ENCODE measurements at places on chromosomes 6 and 20. TPM values are rescaled to one million over a fixed set of nuclear protein-coding genes. Genes with fewer than 3 reads are reported as not detected.

GRCh38 chr20:60461993-60462392 lies 503.8 kb downstream of the CDH26 start:
- H3K4me3 ChIP-seq: no peak overlapping the region
- no peaks in the 10 kb centered on the region for H3K4me1 ChIP-seq
- no peaks in the 10 kb centered on the region for H3K27me3 ChIP-seq
- no peak for DNase-seq
- H3K27ac ChIP-seq: no peak overlapping the region

GRCh38 chr6:3329393-3330051 lies 70.8 kb downstream of the PSMG4 start:
- no peaks in the 10 kb centered on the region for H3K36me3 ChIP-seq
- H3K27ac ChIP-seq: no peak overlapping the region
- DNase-seq: no peak
- H3K4me1 ChIP-seq: no peaks in the 10 kb centered on the region
- no peaks in the 10 kb centered on the region for H3K27me3 ChIP-seq
- no peak overlapping the region for H3K4me3 ChIP-seq

DNA sequence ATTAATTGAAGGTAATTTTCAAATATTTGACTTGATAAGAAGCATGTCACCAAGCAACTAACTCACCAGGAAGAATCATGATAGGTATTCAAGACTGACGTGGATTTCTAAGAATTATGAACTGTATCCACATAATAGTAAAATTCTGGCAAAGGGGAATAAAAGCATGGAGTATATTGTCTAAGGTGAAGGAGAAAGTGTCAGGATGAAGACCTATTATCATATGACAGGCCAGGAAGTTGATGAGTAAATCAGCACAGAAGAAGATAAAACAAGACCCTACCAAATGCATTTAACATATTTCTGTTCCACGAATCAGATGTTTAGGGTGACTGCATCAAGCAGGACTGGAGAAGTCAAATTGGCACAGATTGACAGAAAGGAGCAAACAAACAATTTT lies 362.7 kb upstream of the MMS22L start:
- H3K27me3 ChIP-seq: no peaks in the 10 kb centered on the region
- DNase-seq: no peak
- H3K27ac ChIP-seq: no peak overlapping the region

GRCh38 chr6:72260489-72260888 lies 361.4 kb upstream of the KCNQ5 start:
- H3K4me1 ChIP-seq: no peaks in the 10 kb centered on the region
- no peak for DNase-seq
- H3K4me3 ChIP-seq: no peak overlapping the region
- no peaks in the 10 kb centered on the region for H3K27me3 ChIP-seq
- H3K27ac ChIP-seq: no peak overlapping the region
- no peaks in the 10 kb centered on the region for H3K36me3 ChIP-seq

DNA sequence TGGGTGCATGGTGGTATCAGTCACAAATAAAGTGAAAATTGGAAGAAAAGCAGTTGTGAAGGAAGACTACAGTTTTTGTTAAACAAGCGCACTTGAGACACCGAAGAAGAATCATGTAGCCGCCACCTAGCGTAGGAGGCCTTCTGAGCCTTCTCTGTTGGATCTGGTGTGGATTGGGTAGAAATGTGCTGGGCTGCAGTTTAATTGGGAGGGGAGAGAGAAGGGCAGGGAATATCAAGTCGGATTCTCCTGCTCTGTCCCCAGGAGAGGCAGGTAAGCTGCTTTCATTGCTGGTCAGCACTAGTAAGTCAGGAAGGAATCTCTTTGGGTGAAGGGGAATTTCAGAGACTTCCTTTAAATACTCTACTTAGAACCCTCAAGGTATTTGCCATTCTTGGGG lies 1.2 kb upstream of the FABP7 start:
- H3K4me3 ChIP-seq: no peak overlapping the region
- DNase-seq: no peak
- H3K36me3 ChIP-seq: no peaks in the 10 kb centered on the region
- no peak overlapping the region for H3K27ac ChIP-seq
- H3K4me1 ChIP-seq: no peaks in the 10 kb centered on the region
- H3K27me3 ChIP-seq: no peaks in the 10 kb centered on the region

GRCh38 chr20:48822879-48823385 lies 4.9 kb downstream of the PREX1 start:
- H3K27me3 ChIP-seq: no peaks in the 10 kb centered on the region
- no peak for DNase-seq
- peaks cover 71% of the 10 kb centered on the region for H3K4me1 ChIP-seq
- H3K36me3 ChIP-seq: peaks cover 5% of the 10 kb centered on the region
- peak overlapping the region; percentile 63 for H3K27ac ChIP-seq

- H3K4me3 ChIP-seq: no peak overlapping the region
- no peak overlapping the region for H3K27ac ChIP-seq
- H3K4me1 ChIP-seq: no peaks in the 10 kb centered on the region
- no peaks in the 10 kb centered on the region for H3K36me3 ChIP-seq
Measured at GRCh38 chr6:83505356-83505755, 7.0 kb upstream of the PRSS35 start.

DNA sequence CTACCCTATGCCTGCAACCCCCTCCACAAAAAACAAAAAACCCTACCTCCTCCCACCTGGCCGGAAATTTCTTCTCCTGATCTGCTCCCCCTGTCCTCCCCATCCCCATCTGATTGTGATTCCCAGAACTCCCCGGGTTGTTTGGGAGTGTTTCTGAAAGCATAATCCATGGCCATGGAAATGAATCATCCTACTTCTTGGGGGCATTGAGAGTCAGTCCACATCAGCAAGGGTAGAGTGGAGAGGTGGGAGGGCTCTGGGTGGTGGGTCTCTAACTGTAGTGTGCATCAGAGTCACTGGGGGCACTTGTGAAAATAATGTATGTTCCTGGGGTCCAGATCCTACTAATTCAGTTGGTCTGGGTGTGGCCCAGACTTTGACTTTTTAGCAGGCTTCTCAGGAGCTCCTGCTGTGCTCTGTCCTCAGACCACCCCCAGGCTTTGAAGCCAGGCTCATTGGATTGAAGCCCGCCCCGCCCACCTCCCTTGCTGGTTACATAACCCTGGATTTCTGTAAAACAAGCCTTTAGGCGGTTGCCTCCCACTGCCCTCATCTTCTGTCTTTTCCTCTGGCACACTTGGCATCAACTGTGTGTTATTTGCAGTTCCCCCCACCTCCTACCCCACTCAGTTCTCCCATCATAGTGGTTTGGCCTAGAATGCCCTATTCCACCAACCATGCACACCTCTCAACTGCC lies 10.5 kb downstream of the PIGT start:
- H3K4me3 ChIP-seq: no peak overlapping the region
- H3K27me3 ChIP-seq: no peaks in the 10 kb centered on the region
- no peaks in the 10 kb centered on the region for H3K4me1 ChIP-seq
- H3K27ac ChIP-seq: no peak overlapping the region
- DNase-seq: no peak

- H3K4me1 ChIP-seq: no peaks in the 10 kb centered on the region
- no peak for DNase-seq
- H3K27ac ChIP-seq: no peak overlapping the region
Measured at GRCh38 chr6:144189351-144189750, 39.0 kb downstream of the STX11 start.

- H3K4me3 ChIP-seq: peak overlapping the region; percentile 55
- H3K4me1 ChIP-seq: peaks cover 31% of the 10 kb centered on the region
- no peaks in the 10 kb centered on the region for H3K36me3 ChIP-seq
- peak; percentile 20 for DNase-seq
- no peak overlapping the region for H3K27ac ChIP-seq
Measured at GRCh38 chr6:149965194-149966020, 1.7 kb downstream of the ULBP1 start.

GRCh38 chr6:79949233-79949632 lies 1.9 kb upstream of the ELOVL4 start:
- no peaks in the 10 kb centered on the region for H3K36me3 ChIP-seq
- peak; percentile 22 for DNase-seq
- peaks cover 7% of the 10 kb centered on the region for H3K27me3 ChIP-seq
- no peak overlapping the region for H3K4me3 ChIP-seq
- peaks cover 25% of the 10 kb centered on the region for H3K4me1 ChIP-seq

GRCh38 chr20:47141350-47141921 lies 215.1 kb downstream of the ZMYND8 start:
- H3K27ac ChIP-seq: no peak overlapping the region
- no peaks in the 10 kb centered on the region for H3K27me3 ChIP-seq
- H3K4me1 ChIP-seq: no peaks in the 10 kb centered on the region
- DNase-seq: no peak

GRCh38 chr6:13766201-13766634 lies 48.1 kb downstream of the MCUR1 start:
- DNase-seq: no peak
- no peak overlapping the region for H3K27ac ChIP-seq
- no peak overlapping the region for H3K4me3 ChIP-seq
- H3K27me3 ChIP-seq: no peaks in the 10 kb centered on the region
- H3K4me1 ChIP-seq: peaks cover 29% of the 10 kb centered on the region

DNA sequence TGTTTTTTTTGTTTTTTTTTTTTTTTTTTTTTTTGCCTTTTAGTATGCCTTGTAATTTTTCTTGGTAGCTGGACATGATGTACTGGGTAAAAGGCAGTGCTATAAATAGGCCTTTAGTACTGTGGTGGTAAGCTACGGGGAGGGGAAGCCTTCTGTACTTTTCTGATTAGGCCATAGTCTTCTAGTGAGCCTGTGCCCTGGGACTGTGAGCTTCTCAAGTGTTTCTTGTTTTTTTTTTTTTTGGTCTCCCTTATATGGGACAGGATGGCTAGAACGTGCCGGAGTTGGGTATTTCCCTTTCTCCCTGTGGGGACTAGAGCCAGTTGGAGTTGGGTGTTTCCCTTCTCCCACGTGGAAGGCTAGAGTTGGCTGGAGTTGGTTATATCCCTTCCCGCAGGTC lies 59.4 kb upstream of the PRELID3B start:
- H3K36me3 ChIP-seq: no peaks in the 10 kb centered on the region
- no peaks in the 10 kb centered on the region for H3K27me3 ChIP-seq
- H3K4me1 ChIP-seq: peaks cover 9% of the 10 kb centered on the region
- no peak for DNase-seq
- H3K27ac ChIP-seq: no peak overlapping the region
- H3K4me3 ChIP-seq: no peak overlapping the region

- no peak overlapping the region for H3K4me3 ChIP-seq
- no peaks in the 10 kb centered on the region for H3K27me3 ChIP-seq
Measured at GRCh38 chr6:89794324-89794723, 25.3 kb downstream of the MDN1 start.

- H3K36me3 ChIP-seq: peaks cover 5% of the 10 kb centered on the region
- H3K27ac ChIP-seq: no peak overlapping the region
- no peak for DNase-seq
- no peaks in the 10 kb centered on the region for H3K4me1 ChIP-seq
- H3K27me3 ChIP-seq: no peaks in the 10 kb centered on the region
Measured at GRCh38 chr6:70779934-70780333, 112.3 kb downstream of the SMAP1 start.

DNA sequence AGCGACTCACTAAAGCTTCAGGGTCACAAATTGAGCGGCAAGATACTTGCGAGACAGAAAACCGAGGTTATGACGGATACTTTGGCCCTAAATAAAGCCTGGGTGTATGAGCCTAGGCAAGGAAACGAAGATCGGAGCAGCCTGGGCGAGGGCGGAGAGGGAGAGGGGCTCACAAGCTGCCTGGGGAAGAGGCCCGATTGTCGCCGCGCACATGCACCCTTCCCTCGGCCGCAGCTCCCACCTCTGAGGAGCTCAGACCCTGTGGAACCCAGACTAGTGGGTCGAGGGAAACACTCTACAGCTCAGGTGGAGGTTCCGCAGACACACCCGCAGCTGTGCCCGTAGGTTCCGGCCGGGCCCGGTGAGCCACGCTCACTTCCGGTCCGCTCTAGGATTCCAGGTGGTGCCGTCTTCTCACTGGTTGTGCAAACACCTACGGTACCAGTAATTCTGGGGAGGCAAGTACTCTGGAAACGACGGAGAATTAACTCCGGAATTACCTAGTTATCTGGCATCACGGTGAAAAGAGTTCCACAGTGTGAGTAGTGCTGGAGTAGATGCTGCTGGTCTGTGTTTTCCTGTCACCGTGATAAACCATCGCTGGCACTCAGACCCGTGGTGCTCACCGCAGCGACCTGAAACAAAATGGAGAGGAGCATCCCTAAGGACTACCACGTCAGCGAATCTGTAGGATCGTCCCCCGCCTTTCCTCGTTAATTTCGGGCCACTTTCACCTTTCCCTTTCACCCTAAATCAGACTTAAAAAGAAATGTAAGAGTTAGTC lies 61.5 kb downstream of the GPX5 start:
- H3K4me3 ChIP-seq: peak overlapping the region; percentile 66
- no peak overlapping the region for H3K27ac ChIP-seq
- no peaks in the 10 kb centered on the region for H3K36me3 ChIP-seq
- peaks cover 60% of the 10 kb centered on the region for H3K27me3 ChIP-seq
- peak; percentile 63 for DNase-seq
- peaks cover 22% of the 10 kb centered on the region for H3K4me1 ChIP-seq

- no peaks in the 10 kb centered on the region for H3K27me3 ChIP-seq
- DNase-seq: no peak
- peak overlapping the region; percentile 85 for H3K27ac ChIP-seq
- peaks cover 58% of the 10 kb centered on the region for H3K4me1 ChIP-seq
- H3K36me3 ChIP-seq: peaks cover 5% of the 10 kb centered on the region
Measured at GRCh38 chr6:41199552-41200246, 1.2 kb downstream of the TREML2 start.

DNA sequence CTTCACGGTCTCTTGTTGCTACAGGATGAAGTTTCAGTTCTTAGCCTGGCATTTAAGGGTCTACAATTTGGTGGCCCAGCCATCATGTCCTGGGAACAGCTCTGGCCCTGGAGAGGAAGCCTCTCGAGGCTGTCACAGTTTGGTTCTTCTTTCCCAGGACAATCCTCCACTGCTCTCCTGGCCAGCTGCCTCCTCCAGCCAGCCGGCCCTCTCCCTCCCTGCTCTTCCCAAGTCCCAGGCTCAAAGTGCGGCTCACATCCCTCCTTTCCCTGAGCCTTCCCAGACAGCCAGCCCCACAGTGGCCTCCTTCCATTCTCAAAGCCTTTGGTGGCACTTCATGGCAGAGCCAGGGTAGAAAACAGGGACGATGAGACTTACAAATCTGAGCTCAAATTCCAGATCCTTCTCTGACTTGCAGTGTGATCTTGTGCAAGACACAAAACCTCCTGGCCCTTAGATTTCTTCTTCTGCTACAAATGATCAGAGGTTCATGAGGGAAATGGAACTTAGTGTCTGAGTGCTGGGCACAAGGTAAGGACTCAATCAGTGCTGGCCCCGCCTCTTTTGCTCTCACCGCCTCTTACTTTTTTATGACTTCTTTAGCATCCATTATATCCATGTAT lies 223.8 kb upstream of the ECI2 start:
- no peak for DNase-seq
- H3K27ac ChIP-seq: no peak overlapping the region
- H3K27me3 ChIP-seq: no peaks in the 10 kb centered on the region
- H3K36me3 ChIP-seq: no peaks in the 10 kb centered on the region
- no peaks in the 10 kb centered on the region for H3K4me1 ChIP-seq

GRCh38 chr6:163415620-163416556 lies 1.4 kb downstream of the QKI start:
- peak overlapping the region; percentile 72 for H3K27ac ChIP-seq
- peaks cover 3% of the 10 kb centered on the region for H3K4me1 ChIP-seq
- H3K36me3 ChIP-seq: no peaks in the 10 kb centered on the region
- no peaks in the 10 kb centered on the region for H3K27me3 ChIP-seq
- H3K4me3 ChIP-seq: peak overlapping the region; percentile 79

Gene EPPIN
- total RNA-seq: not detected

Gene SIRPB1
- 7.8 TPM for total RNA-seq

Gene HLA-DMB
- 6.0 TPM for total RNA-seq

Gene GABBR1
- 78.4 TPM for total RNA-seq

Gene LTA
- 15.4 TPM for total RNA-seq

Gene KIF16B
- total RNA-seq: 10.2 TPM

Gene PLEKHG1
- total RNA-seq: 1.8 TPM

Gene F13A1
- 0.42 TPM for total RNA-seq

Gene ASIP
- total RNA-seq: not detected

Gene MROH8
- 1.1 TPM for total RNA-seq

Gene SPEF1
- total RNA-seq: not detected

Gene LPIN3
- 2.4 TPM for total RNA-seq

Gene HRH3
- not detected for total RNA-seq
